Cardiac muscle cell (in vitro differentiated cells and primary cell): ENCODE measurements at places on chromosomes 13 and 19.

- no peak for DNase-seq
These were observed 8.5 kb upstream of the LSR start for GRCh38 chr19:35240327-35240726.

DNA sequence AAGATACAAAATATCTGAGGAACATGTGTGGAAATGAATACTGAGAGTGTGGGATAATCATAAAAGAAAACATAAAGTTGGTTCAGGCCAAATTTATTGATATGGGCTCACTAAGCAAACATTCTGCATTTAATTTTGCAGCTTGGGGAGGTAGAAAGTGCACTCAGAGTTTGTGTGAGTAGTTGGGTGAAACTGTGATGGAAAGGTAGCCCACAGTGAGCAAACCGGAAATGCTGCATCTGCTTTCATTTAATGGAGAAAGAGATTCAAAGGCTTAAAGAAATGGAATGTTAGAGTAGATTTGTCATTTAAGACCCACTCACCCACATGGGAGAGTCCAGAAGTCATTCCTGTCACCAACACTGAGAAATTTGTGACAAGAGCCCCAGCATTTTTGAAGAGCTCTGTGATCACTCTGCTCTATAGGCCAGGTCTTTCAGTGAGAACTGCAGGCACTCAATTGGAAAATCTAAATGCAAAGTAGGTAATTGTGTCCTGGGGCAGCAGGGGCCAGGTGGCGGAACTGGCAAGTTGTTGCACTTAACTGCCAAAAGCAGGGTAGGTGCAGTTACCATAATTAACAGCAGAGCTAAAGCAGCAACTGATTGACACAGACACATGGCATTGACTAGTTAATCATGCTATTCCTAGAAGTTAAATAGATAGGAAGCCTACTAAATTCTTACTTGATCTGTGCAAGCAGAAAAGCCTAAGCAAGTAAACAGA lies 1228.3 kb upstream of the PCDH20 start:
- DNase-seq = no peak

- no peak for DNase-seq
These were observed 399 bp upstream of the SPTBN4 start for GRCh38 chr19:40466219-40466984.

DNA sequence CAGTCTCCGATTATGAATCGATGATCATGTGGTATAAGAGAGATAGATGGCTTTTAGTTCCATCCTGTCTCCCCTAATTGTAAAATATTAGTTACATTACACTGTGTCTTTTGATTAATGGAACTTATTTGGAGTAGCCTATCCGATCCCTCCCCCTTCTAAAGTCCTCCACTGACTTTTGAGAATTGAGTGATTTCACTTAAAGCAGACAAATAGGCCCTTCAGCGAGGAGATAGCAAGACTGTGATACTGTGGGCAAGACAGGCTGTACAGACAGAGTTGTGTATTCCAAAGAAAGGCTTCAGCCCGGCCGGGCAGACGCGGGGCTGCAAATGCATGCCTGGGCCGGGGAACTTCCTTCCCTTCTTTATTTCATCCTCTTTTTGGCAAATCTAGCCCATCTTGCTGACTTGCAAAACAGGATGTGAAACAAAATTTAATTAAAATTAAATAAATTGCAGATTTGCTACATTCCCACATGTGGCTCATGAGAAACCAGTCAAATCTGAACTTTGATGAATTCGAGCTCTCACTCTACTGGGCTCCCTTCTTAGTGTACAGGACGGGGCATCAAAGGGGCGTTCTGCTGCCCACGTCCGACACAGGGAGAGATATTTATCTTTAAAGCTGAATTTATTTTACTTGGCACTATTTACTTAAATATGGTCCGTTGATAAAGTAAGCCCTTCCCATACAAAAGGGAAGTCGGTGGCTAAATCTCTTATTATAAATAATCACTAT lies 314.8 kb downstream of the ZNF536 start:
- no peak for DNase-seq
